Fibroblast of skin of right quadriceps (primary cell): ENCODE measurements at places on chromosomes 4 and X.

DNA sequence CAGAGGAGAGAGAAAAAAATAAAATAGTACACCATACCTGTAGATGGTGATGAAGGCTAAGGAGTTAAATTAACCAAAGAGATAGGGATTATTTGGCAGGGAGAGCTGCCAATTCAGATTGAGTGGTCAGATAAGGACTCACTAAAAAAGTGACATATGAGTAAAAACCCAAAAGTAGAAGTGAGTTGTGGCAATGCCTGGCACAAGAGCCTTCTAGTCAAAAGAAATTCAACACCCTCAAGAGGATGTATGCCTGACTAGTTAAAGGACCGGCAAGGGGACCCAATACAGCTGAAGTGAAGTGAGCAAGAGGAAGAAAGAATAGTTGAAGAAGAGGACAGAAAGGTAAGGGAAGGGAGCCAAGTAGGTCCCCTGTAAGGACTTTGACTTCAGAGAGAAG lies 34.9 kb downstream of the ELF2 start:
- DNase-seq: no peak

GRCh38 chrX:131907488-131908314 lies 115.4 kb upstream of the STK26 start:
- no peak for DNase-seq

GRCh38 chrX:9370893-9371292 lies 94.0 kb upstream of the TBL1X start:
- no peak for DNase-seq

GRCh38 chr4:127601029-127601428 lies 31.7 kb upstream of the INTU start:
- no peak for DNase-seq

DNA sequence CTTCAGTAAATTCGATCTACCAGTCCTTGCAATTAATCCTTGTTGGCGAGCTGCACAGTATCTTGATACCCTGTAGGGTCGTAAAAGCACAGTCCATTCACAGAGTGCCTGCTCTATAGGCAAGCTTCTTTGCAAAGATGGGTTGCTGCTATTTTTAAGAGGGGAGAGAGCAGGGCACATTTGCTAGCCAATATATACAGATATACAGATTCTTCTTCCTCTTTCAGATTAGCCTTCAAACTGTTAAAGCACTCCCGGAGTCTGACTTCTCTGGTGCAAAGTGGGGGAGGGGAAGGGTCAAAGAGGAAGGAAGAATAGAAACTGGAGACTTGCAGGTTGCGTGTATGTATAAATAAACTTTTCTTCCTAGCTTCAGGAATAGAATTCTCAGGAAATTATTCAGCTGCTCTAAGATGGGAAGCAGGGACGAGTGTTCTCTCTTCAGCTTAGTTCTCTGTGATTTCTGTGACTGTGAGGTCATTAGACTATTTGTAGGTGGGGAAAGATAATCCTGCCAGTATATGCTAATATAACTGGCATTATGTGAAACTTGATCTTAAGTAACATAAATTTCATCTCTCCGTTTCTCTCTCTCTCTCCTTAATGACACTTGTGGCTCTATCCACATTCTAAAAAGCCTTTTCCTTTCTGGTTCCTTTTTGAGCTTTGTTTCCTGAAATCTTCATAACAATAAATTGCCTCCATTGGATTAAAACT lies at the start of gene CYSLTR1:
Gene CYSLTR1, minus strand, starts transcription at position 242 of the 717 bp plus-strand sequence. CDS start 53,865 bp downstream, outside the sequence.
- DNase-seq: no peak

DNA sequence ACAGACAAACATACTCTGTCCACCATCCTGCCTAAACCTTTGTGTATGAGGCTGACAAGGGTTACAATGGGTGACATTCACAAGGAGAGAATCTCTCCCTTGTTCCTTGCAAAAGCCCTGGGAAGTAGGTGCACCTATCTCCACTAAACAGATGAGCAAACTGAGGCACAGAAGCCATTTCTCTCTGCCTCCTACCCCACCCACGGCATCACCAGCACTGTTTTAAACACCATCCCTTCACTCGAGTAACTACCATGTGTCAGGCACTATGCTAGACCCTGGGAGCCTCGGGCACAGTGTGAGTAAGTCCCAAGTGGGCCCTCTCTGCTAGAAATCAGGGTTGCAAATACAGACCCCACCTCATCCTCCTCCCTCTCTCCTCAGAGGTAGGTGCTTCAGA lies 899 bp downstream of the LYAR start:
- no peak for DNase-seq

GRCh38 chrX:28549838-28550237 lies 37.4 kb upstream of the IL1RAPL1 start:
- DNase-seq: no peak

- DNase-seq: peak; percentile 67
These were observed 148.2 kb upstream of the RPS6KA3 start for GRCh38 chrX:20414762-20415445.

- DNase-seq: no peak
These were observed 58.3 kb downstream of the GRID2 start for GRCh38 chr4:92362028-92362427.

GRCh38 chrX:43500996-43501694 lies 155.0 kb upstream of the MAOA start:
- DNase-seq: no peak

GRCh38 chr4:153242839-153243324 lies 38.6 kb downstream of the TRIM2 start:
- no peak for DNase-seq

DNA sequence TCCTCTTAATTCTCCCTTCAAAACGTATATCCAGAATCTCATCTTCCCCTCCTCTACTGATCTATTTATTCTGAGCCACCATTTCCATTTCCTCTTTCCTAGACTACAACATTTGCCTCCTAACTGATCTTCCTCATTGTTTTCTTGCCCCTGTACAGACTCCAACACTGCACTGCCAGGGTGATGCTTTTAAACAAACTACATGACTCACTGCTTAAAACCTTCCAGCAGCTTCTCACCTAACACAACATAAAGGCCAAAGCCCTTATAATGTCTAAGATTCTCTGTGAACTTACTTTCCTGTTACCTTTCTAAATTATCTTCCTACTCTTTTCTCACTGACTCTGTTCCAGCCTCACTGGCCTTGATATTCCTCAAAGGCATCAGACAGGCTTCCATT lies 161.0 kb upstream of the HS3ST1 start:
- no peak for DNase-seq
